Activated CD8-positive, alpha-beta memory T cell treated with anti-CD3 and anti-CD28 coated beads for 48 hours (primary cell): ENCODE measurements at places on chromosomes 1 and 21.

GRCh38 chr1:43610339-43610738 is 39.6 kb upstream of the KDM4A start:
- no peak for DNase-seq

DNA sequence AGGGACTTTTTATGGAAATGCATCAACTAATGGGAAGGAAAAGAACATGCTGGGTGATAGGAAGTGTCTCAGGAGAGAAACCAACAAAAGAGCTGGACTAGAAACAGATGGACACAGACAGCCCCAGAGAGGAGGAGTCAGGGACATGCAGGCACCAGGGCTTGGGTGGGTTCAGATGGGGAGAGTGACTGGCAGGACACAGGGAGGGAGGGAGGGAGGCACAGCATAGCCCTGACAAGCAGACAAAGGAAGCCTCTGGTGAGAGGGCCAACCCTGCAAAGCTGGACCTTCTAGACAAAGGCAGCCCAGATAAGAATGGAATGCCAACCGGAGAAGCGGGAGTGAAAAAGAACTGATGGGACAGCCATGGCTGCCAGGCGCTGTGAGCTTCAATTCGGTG is 568.8 kb downstream of the AJAP1 start:
- no peak for DNase-seq

DNA sequence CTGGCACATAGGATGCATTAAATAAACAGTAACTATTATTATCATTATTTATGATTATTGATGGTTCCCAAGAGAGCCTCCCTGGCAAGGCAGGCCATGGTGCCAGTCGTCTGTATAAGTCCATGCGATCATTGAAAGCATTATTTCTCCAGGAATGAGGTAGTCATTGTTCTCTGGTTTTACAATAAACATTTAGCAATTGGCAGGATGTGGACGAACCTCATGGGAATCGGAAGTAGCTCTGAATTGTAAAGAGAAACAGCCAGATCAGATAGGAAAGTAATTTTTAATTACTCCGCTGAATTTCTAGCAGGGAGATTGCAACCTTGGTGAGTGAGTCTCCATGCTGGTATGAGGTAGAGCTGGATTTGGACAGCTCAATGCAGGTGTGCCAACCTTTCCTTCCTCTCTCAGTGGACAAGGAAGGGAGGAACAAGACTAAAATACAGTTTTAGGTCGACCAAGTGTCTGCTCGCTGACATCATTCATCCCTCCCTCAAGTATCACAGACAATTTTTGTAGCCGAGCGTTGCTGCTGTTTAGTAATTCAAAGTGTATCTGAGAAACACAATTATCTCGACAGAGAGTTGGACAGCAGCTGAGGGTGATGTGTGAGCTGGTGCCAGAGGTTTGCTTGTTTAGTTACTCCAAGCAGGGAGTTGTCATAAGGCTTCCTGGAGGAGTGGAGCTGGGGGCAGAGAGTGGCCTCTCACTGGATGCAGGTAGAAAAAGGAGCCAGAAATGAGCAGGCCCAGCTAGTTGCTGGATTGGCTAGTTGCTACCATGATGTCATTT is 250.8 kb downstream of the KCNJ6 start:
- no peak for DNase-seq

DNA sequence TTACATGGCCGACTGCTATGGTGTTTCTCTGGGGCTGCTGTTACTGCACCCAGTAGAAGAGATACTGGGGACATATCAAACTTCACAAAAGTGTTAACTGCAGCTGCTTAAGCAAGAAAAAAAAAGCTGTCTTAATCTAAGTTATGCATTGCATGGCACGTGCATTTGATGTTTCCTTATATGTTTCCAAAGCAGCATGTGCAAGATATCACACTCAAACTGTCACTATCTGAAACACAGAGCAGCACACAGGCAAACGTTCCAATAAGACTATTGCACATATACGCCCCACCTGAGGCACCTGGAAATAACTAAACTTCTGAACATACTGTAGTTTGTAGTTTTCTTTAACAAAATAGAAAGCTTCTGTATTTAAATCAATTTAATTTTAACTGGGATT is 671.4 kb upstream of the ADGRL2 start:
- DNase-seq, result no peak

GRCh38 chr1:71422221-71422620 is 341.4 kb upstream of the ZRANB2 start:
- no peak for DNase-seq

- DNase-seq, result no peak
These were observed 11.7 kb downstream of the ITLN2 start for GRCh38 chr1:160942926-160943325.

DNA sequence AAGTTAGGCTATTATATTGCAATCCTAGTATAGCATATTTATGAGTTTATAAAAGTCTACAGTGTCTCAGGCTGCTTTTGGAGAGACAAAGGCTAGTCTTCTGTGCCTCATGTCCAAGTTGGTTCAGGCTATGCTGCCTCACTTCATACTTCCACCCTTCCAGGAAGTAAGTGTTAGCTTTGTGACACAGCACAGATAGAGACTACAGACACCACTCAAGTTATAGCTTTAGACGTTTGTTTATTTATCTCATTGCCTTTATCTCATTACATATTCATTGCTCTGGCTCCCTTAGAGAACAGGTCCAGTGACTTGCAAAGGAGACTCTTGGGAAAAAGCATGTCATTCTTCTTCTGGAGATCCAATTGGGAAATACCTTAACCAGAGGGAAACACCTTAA is 22.6 kb upstream of the GBP4 start:
- no peak for DNase-seq
